ENCODE measurements at places on chromosomes 1 and 21. TPM values are rescaled to one million over a fixed set of nuclear protein-coding genes. Genes with fewer than 3 reads are reported as not detected.

DNA sequence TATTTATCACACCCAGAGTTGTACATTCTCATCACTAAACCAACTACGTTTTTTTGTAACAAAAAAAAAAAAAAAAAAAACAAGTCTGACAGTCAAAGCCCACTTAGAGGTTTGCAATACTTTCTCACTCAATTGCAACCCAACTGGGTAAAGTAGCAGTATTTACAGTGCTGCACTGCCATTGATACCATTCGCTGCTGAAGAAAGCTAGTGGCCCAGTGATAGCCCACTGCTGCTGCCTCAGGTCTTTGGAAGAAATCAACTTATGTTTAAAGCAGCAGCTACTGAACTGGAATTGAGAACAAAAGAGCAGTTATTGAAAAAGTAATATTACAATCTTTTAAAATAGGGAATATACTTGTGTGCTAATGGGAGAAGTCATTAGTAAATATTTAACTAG is 2.7 kb downstream of the HNRNPU start:
- no peak for DNase-seq

- DNase-seq: no peak
Measured at GRCh38 chr1:187985897-187986654, 1157.3 kb downstream of the PLA2G4A start.

- no peak for DNase-seq
Measured at GRCh38 chr1:234253732-234254131, 119.5 kb upstream of the COA6 start.

GRCh38 chr1:216722821-216723220 is 408 bp downstream of the ESRRG start:
- DNase-seq: peak; percentile 32

MCOLN3 gene
- 7.2 TPM for total RNA-seq

PAQR6 gene
- 4.2 TPM for total RNA-seq

C1QC gene
- not detected for total RNA-seq

DNA sequence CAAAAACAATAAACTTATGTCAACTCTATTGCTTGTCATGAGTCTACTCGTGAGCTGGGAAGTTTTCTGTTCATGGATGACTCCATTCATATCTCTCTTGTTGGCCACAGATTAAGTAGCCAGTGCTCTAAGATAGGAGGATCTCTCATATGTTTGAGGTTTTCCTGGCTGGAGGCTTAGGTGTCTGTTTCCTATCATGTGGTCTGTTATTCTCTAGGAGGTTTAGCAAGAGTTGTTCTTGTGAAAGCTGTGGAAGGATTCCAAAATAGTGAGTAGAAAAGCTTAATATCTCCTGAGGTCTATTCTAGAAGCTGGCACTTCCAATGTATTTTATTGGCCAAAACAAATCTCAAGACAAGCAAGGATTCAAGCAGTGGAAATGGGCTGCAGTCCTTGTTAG is 5.8 kb upstream of the KRTAP20-2 start:
- DNase-seq: no peak

DNA sequence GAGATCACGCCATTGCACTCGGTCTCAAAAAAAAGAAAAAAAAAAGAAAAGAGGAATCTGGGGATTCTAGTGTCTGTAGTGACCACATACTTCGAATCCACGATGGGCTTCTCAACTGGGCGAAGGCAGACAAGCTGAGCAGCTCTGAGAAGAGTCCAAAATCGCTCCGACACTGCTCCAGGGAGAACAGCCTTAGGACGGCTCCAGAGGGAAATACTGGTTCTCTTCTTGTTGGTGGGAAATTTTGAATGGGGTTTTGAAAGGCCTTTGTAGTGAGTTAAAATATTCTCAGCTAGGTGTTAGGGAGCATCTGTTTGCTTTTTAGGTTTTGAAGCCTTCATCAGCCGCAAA is 18.3 kb upstream of the HJV start:
- peak; percentile 34 for DNase-seq

- DNase-seq: no peak
Measured at GRCh38 chr1:28830814-28831213, 18.8 kb downstream of the OPRD1 start.

FAM78B gene
- total RNA-seq: 5.8 TPM

DNA sequence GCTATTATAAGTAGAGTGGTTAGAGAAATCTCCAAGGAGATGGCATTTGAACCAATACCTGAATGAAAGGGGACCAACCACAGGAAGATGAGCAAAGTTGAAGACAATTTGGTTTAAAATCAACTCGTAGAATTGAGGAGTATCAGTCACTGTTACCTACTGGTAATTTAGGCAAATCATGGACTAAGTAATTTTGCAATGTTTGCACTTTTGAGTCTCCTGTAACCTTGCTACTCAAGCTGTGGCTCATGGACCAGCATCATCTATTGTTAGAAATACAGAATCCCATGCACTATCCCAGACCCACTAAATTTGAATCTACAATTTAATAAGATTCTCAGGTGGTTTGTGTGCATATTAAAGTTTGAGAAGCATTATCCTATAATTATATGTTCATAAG is 21.8 kb downstream of the RWDD3 start:
- no peak for DNase-seq

- no peak for DNase-seq
Measured at GRCh38 chr1:151134991-151135390, 11.4 kb downstream of the SEMA6C start.

TMEM61 gene
- total RNA-seq: 2.0 TPM

DNA sequence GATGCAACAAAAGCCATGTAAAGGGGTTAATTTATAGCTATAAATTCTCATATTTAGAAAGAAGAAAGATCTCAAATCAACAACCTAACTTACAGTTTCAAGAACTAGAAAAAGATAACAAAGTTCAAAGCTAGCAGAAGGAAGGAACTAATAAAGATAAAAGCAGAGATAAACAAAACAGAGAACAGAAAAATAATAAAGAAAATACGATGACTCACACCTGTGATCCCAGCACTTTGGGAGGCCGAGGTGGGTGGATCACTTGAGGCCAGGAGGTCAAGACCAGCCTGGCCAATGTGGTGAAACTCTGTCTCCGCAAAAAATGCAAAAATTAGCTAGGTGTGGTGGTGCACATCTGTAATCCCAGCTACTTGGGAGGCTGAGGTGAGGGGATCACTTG is 12.4 kb upstream of the TMEM183A start:
- no peak for DNase-seq

GRCh38 chr1:221851336-221851735 is 109.4 kb upstream of the DUSP10 start:
- no peak for DNase-seq

DNA sequence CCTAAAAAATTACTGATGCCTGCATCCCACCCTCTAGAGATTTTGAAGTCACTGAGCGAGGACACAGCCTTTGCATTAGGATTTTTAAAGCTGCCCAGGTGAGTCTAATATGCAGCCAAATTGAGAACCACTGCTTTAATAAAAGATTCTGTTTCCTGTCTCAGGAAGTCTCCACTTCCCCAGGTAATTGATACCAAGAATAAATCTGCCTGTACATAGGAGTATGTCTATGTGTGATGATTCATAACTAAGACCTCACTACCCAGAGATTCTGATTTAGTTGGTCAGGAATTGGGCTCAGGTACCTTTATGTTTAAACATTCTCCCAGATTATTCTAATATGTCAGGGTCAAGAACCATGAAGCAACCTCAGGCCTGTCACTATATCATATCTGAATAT is 108.8 kb upstream of the ARTN start:
- no peak for DNase-seq

GPX7 gene
- 19.8 TPM for total RNA-seq

DNA sequence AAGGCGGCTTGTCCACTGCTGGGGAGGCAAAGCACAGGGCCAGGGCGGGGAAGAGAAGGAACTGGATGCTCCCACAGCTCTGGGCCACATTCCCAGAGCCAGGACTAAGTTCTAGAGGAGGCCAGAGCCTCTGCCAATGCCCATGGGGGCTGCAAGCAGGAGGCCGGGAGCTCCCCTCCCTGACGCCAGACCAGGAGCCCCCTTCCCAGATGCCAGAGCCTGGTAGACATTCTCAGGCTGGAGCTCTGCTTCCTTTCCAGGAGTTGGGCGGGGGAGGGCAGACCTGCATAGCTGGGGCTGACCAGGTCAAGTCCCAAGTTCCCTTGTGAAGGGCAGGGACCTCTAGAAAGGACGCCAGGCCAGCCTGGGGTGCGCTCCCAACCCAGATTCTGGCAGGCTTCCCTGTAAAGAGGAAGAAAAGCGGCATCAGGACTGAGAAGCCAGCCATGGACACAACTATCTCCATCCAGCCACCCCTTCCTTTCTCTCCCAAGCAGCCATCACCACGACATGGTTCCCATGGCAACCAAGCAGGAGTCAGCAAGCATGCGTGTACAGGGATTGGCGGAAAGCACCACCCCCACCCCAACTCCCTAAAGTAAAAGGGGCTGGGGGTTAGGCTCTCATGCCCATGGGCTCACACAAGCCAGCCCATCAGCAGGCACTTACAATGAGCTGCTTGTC is 13.4 kb downstream of the KIF21B start:
- peak; percentile 74 for DNase-seq

DNA sequence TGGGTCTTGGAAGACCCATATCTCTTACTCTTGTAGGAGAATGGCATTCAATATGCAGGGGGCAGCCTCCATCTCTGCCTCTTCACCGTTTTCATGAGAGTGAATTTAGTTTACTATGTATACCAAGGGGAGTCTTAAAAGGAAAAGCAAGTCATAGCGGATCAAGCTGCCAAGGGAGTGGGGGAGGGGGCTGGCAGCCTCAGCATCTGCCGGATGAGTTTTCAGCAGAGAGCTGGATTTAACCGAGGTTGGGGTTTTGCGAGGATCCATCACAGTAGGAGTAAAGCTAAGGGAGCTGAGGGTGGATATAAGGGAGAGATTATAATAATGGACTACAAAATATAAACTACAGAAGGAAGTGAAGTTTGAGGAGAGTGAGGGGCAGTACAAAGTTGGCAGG is 9.9 kb downstream of the CD160 start:
- DNase-seq: no peak

DNA sequence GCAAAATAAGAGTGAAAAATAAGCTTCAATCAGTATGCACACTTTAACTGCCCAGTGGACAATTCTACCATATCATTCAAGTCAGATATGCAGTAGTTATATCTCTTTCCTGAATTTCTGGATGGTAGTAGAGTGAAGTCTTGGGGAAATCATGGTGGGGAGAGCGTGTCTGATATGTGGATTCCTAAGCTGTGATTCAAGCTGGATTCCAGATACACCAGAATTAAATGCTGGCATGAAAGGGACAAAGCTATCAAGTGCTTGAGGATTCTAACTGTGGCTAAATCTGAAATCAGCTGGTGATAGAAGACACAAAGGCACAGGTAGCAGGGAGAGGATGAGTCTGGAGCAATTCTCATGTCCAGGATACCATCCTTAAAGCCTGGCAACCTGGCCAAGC is 323.5 kb downstream of the DUSP10 start:
- no peak for DNase-seq

DNA sequence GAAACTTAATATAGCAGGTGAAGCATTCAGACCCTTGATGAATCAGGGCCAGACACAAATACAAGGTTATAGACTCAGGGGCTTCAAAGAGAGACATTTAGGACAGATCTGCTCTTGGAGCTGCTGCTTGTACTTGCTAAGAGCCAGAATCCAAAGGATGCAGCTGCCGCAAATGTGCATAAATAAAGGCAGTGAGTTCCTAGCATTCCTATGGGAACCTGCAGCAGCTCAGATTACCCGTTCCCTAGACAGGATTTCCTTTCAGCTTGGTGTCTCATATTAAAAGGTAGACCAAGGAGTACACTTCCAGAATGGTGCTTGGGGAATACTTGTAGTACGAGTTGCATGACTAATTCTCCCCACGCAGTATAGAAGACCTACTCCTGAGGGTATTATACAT is 9.7 kb upstream of the LRRC53 start:
- peak; percentile 94 for DNase-seq

CD2 gene
- not detected for total RNA-seq

DNA sequence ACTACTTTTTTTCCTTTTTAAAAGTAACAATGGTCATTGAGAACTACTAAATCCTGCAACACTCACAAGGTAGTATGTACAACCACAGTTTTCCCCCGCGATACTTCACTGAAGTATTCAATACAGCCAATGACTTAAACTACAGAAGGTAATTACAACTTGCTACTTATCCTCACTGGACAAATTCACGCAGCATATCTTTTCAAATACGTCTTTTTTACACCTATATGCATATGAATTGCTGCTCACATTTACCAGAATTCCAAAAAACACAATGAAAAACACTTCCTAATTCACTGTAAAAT is 12.4 kb downstream of the NRIP1 start:
- no peak for DNase-seq

DNA sequence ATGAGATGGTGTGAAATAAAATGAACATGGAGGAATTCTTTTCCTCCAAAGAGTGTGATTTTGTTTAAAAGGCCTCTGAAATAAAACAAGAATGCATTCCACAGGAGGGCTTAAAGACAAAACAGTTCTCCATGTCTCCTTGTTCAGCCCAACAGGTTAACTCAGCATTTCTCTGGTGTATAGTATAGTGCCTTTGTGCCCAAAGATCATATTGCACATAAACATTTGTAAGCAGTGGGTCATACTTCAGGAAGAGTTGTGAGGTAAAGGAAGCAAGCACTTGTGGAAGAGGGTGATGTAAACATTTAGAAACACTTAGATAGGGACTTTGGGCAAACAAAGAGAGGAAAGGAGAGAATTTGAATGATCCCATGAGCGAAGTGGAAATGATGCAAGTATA is 433.9 kb downstream of the SIPA1L2 start:
- DNase-seq: no peak

PGLYRP4 gene
- total RNA-seq: not detected

DNA sequence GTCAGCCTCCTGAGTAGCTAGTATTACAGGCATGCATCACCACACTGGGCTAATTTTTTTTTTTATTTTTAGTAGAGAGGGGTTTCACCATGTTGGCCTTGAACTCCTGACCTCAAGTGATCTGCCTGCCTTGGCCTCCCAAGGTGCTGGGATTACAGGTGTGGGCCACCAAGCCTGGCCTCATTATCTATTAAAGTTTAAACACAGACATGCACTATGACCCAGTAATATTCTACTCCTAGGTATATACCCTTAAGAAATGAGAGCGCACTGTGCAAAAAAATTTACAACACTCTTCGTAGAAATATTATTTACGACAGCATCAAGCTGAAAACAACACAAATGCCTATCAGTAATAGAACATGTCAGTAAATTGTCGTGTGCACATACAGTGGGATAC is 18.6 kb upstream of the SH2D1B start:
- DNase-seq: no peak

- no peak for DNase-seq
Measured at GRCh38 chr21:35268817-35269216, 219.7 kb upstream of the RUNX1 start.

All from GM23338 (cell line).